ENCODE measurements at places on chromosomes 6 and 20. TPM values are rescaled to one million over a fixed set of nuclear protein-coding genes. Genes with fewer than 3 reads are reported as not detected.
A peak's percentile ranks its signal among the peaks of the same experiment; 100 is the strongest.

- DNase-seq = no peak
These were observed 186.6 kb downstream of the MTHFD1L start for GRCh38 chr6:151052021-151052646.

The GMDS gene
- polyA plus RNA-seq = 70.8 TPM

The HCK gene
- polyA plus RNA-seq = 3.3 TPM

The GTSF1L gene
- polyA plus RNA-seq = not detected

- DNase-seq = no peak
These were observed 141.6 kb downstream of the TRIM27 start for GRCh38 chr6:28782113-28782673.

The NR2E1 gene
- not detected for polyA plus RNA-seq

DNA sequence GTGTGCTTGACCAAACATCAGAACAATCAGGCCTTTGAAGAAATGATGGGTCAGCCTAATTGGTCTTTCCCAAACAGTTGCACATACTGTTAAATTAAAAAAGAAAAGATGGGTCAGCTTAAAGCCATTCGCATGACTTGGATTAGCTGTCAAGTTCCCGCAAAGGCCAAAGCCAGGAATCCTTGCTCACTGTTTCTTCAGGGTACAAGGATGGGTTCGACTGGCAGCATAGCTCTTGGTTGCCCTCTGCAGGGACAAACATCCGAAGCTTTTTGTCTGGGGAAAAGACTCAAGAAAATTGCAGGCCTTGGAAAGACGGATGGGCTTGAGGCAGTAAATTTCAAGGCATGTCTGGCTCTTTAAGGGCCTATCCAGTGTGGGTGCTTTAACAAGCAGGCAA is 168.0 kb downstream of the HDGFL1 start:
- peak; percentile 47 for DNase-seq

DNA sequence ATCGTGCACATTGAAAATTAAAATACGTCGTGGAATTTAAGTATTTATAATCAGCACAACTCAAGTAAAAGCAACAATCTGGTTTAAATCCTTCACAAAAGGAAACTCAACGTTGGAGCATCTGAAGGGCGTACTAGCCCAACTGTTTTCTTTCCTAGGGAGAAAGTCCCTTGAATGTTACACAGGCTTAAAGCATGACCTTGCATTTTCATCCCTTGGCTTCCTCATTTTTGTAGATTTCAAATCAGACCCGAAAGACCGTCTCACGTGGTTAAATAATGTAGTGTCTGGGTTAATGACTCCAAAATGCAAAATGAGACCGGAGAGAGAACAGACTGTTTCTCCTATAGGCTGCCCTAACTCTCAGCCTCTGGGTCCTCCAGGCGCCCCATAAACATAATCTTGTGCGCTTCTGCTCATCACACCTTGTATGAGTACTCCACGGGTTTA is 249.2 kb upstream of the RREB1 start:
- no peak for DNase-seq

- no peak for DNase-seq
These were observed 100.7 kb downstream of the ASXL1 start for GRCh38 chr20:32458837-32459220.

- no peak for DNase-seq
These were observed 4.0 kb upstream of the OXT start for GRCh38 chr20:3067139-3068014.

GRCh38 chr6:130303431-130303830 is 62.4 kb upstream of the TMEM200A start:
- DNase-seq = no peak

DNA sequence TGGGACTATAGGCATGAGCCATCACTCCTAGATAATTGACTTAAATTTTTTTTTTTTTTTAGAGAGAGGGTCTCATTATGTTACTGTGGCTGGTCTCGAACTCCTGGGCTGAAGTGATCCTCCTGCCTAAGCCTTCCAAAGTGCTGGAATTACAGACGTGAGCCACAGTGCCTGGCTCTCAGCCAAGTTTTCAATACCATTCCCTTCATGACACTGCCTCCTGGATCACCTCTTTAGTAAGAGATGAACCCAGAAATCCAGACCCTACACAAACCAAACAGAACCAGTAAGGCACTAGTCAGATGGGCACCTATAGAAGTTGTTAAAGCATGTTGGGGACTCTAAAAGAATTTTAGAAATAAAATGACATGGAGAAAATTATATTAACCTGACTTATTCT is 18.3 kb upstream of the RIMS4 start:
- DNase-seq = no peak

DNA sequence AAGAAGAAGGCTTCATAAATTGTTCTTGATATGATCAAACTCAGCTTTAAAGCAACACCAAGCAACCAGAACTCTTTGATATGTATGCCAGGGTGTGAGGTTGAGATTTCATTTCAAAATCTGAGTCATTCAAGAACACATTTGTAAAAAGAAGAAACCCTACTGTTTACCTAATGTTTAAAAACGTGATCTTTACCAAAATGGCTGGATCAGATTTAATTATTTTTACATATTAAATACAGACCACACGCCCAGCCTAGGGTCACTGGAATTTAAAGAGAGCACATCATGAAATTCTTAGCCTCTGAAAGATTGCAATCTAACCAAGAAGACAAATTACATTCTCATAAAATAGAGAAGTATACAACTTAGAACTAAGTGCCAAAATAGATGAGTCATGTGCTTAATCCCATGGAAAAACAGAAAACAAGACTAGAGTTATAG is 206.8 kb upstream of the SMLR1 start:
- no peak for DNase-seq

The HLA-DQA1 gene
- polyA plus RNA-seq = 7.4 TPM

The SLC52A3 gene
- polyA plus RNA-seq = 3.7 TPM

GRCh38 chr6:25296217-25296905 is 17.2 kb downstream of the CARMIL1 start:
- DNase-seq = no peak

The KHDC1 gene
- polyA plus RNA-seq = 8.6 TPM

The CLPSL2 gene
- polyA plus RNA-seq = not detected

The CD24 gene
- polyA plus RNA-seq = 1,071 TPM

- no peak for DNase-seq
These were observed 8.4 kb downstream of the MBOAT1 start for GRCh38 chr6:20203561-20204511.

DNA sequence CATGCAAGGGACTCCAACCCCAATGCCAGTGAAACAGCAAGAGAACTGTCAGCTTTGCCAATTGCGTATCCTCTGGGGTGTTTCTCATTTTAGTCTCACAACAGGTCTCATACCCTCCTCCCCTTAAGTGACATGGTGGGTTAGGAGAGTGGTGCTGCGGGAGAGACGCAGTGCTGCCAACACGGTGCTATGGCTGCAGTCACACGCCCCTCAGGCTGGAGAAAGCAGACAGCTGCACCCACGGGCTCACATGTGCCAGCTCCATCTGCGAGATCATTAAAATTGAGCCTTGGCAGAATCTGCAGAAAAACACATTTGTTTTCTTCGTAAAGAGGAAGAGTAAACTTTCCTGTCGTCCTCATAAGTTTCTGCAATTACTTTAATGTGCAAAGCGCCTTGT is 114.7 kb downstream of the ANKRD60 start:
- no peak for DNase-seq

GRCh38 chr20:3744806-3745685 is 12.6 kb downstream of the HSPA12B start:
- no peak for DNase-seq

GRCh38 chr20:64256282-64256935 is 861 bp downstream of the PCMTD2 start:
- DNase-seq = no peak

DNA sequence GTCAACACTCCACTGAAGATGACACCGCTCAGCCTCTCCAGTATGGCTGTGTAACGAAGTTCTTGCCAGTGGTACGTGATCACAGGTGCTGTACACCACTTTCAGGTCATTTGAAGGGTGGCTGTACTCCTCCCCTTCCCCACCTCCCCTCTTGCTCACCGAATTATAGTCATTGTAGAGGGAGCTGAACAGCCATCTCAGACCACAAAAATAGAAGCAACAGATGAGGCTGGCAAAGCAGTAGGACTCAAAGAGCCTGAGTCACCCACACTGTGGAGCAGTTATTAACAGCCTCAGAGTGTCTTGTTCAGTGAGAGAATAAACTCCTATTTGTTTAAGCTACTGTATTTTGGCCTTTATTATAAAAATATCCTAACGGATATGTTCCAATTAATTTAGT is 192.5 kb upstream of the MCHR2 start:
- DNase-seq = no peak

DNA sequence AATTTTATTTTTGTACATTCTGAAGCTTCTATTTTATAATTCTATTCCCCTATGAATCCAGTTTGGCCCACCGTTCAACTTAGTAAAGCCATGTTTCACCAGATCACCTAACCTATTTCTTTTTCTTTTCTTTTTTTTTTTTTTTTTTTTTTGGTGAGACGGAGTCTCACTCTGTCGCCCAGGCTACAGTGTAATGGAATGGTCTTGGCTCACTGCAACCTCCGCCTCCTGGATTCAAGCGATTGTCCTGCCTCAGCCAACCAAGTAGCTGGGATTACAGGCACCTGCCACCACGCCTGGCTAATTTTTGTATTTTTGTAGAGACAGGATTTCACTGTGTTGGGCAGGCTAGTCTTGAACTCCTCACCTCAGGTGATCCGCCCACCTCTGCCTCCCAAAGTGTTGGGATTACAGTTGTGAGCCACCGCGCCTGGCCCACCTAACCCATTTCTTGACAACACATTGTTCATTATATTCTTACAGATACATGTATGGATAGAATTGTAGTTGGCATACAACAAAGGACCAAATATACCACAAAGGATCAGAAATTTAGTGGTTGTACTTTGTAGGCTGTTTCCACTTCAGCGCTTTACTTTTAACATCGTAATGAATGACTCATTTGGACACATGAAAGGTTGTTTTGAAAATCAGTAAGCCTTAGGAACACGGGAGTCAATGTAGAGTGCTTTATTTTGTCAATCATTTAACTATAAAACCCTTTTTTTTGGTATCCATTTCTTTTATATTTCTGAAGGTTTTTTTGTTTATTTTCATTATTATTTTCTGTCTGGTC is 63.2 kb downstream of the GJA1 start:
- no peak for DNase-seq

DNA sequence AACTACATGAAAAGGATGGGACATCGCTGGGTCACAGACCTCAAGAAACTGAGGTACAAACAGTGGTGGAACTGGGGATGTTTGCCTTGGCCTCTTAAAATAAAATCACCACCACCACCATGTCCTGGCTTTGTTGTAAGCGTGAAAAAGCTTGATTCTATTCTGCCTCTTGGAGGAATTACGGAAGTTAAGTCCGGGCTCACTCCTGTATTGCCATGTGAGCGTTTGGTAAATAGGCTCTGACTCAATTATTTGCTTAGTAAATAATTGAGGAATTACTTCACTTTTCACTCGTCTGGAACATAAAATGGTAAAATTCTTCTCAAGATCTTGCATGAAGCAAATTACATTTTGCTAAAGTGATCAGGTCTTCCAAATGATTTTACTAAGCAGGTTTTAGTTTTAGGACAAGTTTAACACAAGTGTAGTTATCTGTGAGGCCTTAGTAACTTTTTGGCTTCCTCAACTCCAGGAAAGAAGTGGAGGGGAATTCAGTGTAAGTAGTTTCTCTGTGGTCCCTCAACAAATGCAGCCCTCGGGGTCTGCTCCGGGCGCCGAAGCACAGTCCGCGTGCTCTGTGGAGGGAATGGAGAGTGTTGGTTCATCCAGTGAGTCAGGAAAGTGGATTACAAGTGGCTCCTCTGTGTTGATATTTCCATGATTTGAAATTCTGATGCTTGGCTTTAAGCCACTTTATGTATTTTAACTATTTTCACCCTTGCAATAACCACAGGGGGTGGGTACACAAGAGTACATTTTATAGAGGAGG is 23.8 kb downstream of the IYD start:
- no peak for DNase-seq

GRCh38 chr6:137731600-137731959 is 135.5 kb upstream of the TNFAIP3 start:
- no peak for DNase-seq

The LHFPL5 gene
- polyA plus RNA-seq = not detected

- no peak for DNase-seq
These were observed 1.7 kb upstream of the SIGLEC1 start for GRCh38 chr20:3714092-3714491.

- DNase-seq = no peak
These were observed 18.5 kb upstream of the ISM1 start for GRCh38 chr20:13202565-13202964.

GRCh38 chr6:98067375-98067774 is 767.0 kb upstream of the POU3F2 start:
- no peak for DNase-seq

The OR12D1 gene
- not detected for polyA plus RNA-seq

The ISM1 gene
- polyA plus RNA-seq = 4.3 TPM

The MATN4 gene
- polyA plus RNA-seq = 0.13 TPM

- no peak for DNase-seq
These were observed 18.0 kb downstream of the C6orf52 start for GRCh38 chr6:10676403-10676802.

Data from right renal cortex interstitium (tissue), 3 donors.